Activated effector memory CD4-positive, alpha-beta T cell treated with anti-CD3 and anti-CD28 coated beads, Interleukin-2, amount 50 U/mL, for 16 hours (primary cell): ENCODE measurements at places on chromosomes 3 and 15.
A peak's percentile ranks its signal among the peaks of the same experiment; 100 is the strongest.

DNA sequence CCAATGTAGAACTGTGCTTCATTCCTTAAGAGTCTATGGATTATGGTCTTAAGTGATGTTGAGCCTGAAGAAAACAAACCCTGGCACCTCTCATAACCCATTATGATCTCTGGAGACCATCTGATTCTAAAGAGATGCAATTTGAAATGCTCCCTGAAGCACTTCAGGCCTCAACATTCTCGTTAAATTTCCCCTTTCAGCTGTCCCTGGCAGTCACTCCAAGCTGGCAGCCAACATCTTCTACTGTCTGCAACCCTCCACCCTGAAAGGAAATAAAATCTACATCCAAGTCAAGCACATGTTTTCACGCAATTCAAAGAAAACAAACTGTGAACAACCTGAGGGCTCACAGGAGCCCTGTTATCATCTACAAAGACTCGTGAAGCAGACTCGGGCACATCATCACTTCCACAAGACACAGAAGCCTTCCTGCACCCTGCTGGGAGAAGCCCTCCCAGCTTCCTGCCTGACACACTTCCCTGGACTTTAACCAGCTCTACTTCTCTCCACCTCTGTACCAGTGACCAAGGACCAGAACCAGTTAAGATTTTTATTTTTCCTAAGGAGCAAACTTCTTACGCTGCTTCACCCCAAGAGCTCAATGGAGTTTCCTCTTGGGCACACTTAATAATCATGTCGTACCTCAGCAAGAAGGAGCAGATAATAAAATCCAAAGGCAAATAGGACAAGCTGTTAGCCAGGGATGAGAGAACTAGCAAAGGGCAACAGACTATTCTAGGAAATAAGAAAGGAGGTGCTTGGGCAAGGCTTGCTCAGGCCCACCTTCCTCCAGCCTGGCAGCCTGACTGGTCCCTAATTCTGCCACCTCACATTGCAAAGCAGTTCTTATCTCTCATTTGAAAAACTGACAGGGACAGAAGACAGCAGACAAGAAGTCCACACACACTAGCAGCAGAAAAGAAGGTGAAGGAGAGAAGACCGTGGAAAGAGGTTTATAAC is 67.1 kb downstream of the MAGI1 start:
- DNase-seq = no peak

GRCh38 chr3:127775398-127776109 is 46.8 kb downstream of the MGLL start:
- no peak for DNase-seq

DNA sequence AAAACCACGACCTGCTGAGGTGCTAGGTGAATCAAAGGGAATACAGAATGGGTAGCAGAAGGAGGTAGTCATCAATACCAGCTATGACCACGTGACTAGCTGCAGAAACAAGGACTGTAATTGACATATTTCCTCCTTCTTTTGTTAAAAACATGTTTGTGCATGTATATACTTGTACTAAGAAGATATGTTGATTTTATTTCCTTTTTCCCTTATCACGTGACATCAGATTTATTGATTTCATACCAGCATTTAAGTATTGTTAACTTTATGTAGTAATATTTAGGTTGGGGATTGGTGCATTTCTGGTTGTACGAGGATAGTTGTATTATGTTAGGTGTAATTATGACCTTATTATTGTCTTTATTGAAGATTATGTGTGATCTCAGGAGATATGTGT is 36.2 kb downstream of the PEX5L start:
- no peak for DNase-seq

- DNase-seq = no peak
Measured at GRCh38 chr15:99545605-99546004, 20.2 kb upstream of the MEF2A start.

- DNase-seq = no peak
Measured at GRCh38 chr15:94416820-94417219, 185.5 kb downstream of the MCTP2 start.

DNA sequence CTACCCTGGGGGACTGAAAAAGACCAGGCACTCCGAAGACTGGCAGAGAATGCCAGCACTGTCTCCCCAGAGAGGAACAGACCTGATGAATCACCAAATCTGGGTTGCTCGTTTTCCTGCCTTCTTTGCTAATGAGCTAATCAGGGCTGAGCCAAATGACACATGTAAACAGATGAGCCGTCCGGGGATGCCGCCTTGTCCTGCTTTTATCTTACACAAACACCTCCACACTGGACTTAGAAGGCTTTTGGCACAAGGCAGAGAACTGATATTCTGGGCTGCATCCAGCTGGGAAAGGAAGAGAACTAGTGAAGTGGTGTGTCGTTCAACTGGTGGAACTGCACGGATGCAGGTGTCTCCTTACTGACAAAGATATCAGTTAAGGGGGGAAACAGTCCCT is 88.1 kb downstream of the MECOM start:
- DNase-seq = no peak

GRCh38 chr3:113271594-113272384 is 60.4 kb downstream of the BOC start:
- no peak for DNase-seq

DNA sequence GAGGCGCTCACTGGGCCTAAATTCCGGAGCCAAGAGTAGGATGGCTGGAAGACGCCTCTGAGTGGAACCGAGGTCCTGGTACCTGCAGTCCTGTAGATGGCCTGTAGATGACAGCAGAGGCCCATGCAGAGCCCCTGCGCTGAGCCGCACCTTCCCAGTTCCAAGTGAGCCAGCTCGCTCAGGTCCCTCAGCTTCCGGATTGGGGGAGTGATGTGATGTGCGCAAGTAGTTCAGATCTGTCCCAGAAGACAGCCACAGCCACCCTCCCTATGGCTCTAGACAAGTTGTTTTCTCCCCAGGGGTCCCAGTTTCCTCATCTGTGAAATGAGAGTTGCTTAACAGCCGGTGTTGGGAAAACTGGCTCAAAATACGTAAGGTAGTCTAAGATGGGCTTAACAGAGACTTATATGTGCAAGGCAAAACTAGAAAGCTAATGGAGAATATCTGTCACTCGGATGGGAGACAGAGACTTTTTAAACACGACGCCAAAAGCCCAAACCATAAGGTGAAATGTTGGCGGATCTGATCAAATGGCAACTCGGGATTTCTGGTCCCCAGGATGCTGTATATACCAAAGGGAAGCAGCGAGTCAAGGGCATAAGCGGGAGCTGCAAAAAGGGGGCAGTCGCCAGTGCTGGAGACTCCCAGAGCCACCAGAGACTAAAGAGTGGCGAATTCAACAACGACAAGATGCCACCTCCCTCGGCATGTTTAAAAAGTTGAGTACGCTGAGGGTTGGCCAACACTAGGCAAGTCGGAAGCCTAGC is 765 bp upstream of the MAPKAPK3 start:
- peak; percentile 93 for DNase-seq

DNA sequence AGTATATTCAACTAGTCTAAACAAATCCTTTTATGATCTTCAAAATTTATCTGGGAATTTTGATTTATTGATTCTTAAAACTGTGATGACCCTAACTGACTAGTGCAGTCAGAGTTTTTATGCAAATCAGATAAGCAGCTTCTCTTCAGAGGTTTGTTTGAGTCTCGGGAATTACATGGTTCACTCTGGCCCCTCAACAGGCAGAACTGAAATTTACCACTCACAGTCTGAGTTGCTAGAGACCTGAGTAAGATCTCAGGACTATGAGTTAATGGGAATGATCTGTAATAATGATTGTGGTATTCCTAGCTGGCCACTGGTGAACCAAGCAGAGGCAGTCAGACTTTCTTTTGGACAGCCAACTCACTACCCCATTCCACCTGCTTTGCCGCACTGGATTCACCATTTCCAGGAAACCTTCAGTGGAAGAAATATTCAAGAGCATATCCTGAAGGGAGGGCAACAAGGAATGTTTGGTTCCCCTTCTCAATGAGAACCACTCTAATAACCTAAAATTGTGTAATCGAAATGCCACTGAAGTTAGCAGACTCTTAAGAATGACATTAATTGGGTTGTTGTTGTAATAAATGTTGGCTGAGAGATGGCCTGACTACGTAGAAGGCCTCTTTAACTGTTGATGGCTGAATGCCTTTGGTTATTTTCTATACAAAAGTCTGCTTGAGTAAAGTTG is 11.5 kb upstream of the DNAJC13 start:
- DNase-seq = no peak

- no peak for DNase-seq
Measured at GRCh38 chr3:61371123-61371522, 119.9 kb upstream of the FHIT start.

- no peak for DNase-seq
Measured at GRCh38 chr3:73473181-73473897, 151.4 kb downstream of the PDZRN3 start.

DNA sequence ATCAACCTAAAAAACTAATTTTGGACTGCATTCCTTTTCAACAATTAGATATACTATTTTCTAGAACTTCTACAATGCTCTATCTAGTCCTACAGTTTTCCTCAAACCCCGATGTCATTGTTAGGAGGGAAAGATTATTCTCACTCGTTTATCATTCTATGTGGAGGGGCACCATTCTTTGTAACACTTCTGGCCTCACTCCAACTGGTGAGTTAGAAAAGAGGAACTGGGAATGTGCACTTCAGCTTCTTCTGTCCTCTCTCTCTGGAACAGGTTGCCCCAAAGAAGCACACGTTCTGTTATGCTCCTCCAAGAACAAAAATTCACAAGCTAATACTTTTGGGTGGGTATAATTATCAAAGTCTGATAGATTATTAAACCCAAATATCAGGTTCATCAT is 137.9 kb downstream of the UACA start:
- no peak for DNase-seq

- DNase-seq = no peak
Measured at GRCh38 chr3:170907637-170908234, 701 bp downstream of the EIF5A2 start.

DNA sequence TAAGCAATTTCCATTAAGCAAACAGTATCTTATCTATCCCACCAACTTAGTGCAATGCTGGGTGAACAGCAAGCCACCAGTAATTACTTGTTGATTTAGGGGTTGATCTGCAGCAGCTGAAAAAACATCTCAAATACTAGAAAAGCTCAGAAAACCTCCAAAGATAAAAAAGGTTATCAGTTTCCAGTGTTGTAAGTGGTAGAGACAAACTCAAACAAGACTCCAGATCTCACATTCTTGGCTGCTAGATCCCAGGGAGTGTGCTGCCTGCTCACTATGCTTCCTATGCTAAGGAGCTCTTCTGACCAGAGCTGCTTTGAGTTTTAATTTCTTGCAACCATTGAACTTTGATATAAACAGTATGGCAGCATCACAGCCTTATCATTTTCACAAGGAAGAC is 11.3 kb downstream of the B3GALNT1 start:
- no peak for DNase-seq

DNA sequence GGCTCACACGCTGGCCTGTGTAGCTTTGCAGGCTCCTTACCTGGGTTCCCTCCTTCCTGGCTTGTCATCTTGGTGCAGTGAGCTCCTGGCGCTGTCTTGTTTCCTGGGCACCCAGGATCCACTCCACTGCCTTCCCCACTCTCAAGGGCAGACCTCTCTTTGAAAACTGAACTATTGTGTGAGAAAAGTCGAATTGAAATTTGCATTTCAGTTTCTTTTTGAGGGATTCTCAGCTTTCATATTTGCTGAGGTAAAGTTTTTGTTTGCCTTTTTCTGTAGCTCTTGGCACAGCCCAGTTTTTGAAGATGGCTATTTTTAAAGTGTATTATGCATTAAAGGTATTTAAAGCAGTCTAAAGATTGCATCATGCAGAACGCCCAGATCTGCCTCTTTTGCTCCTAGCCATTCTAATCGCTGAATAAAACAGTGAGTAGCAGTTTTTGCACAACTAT is 70.1 kb downstream of the CCK start:
- peak; percentile 30 for DNase-seq

DNA sequence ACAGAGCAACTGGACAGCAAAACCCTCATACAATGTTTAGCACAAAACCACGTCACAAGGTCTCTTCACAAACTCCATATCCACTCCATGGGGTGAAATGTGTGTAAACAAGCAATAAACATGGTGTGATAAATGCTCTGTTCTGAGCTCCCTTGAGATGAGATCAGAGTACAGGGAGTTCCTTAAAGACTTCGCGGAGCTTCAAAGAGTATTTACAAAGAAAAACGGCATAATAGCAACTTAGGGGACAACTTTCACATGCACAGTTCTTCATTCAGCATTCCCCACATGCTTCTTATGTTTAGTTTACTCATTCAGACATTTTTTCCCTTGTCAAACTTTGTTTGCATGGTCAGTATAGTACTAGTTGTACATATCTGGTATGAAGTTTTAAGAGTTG is 52.5 kb upstream of the SUCLG2 start:
- DNase-seq = no peak

GRCh38 chr3:54296531-54296930 is 174.2 kb downstream of the CACNA2D3 start:
- no peak for DNase-seq

DNA sequence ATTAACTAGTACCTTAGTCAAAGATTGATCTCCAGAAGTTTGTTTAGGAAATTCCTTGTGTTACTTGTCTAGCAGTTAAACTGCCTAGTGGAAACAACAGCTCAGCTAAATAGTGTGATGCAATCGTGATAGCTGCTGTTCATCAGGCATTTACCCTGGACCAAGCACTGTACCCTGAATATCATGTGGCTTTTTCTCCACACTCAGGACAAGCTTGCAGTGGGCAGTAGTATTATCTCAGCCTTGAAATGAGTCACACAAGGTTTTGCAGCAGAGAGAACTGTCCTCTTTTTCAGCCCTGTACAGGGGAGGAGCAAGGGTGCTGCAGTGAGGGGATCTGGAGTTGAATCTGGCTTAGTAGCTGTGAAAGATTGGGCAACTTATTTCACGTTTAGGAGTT is 208.4 kb downstream of the TP63 start:
- DNase-seq = no peak

DNA sequence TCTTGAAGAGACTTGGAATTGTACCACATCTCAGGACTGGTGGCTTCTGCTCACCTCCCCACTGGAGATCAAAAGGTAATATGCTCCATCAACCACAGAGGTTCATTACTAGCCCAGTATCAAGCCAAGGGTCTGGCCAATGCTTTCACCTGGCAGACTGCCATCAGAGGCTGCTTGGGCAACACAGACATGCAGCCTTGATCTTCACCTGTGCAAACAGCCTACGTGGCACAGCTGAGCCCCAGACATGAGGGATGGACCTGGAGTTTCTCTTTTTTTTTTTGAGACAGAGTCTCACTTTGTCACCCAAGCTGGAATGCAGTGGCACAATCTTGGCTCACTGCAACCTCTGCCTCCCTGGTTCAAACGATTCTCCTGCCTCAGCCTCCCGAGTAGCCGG is 105.6 kb upstream of the HES1 start:
- no peak for DNase-seq
